ENCODE measurements at places on chromosomes 5 and 9.

- H3K27ac ChIP-seq = no peak overlapping the region
- no peak for DNase-seq
- H3K4me3 ChIP-seq = no peak overlapping the region
- no peaks in the 10 kb centered on the region for H3K27me3 ChIP-seq
- H3K36me3 ChIP-seq = peaks cover 1% of the 10 kb centered on the region
These were observed 21.1 kb downstream of the ZFP62 start for GRCh38 chr5:180839935-180840334.

- no peak overlapping the region for H3K27ac ChIP-seq
- no peaks in the 10 kb centered on the region for H3K36me3 ChIP-seq
- H3K4me1 ChIP-seq = peaks cover 8% of the 10 kb centered on the region
- H3K4me3 ChIP-seq = no peak overlapping the region
- no peaks in the 10 kb centered on the region for H3K27me3 ChIP-seq
- no peak for DNase-seq
These were observed 80.8 kb downstream of the PDE6A start for GRCh38 chr5:149863830-149864229.

DNA sequence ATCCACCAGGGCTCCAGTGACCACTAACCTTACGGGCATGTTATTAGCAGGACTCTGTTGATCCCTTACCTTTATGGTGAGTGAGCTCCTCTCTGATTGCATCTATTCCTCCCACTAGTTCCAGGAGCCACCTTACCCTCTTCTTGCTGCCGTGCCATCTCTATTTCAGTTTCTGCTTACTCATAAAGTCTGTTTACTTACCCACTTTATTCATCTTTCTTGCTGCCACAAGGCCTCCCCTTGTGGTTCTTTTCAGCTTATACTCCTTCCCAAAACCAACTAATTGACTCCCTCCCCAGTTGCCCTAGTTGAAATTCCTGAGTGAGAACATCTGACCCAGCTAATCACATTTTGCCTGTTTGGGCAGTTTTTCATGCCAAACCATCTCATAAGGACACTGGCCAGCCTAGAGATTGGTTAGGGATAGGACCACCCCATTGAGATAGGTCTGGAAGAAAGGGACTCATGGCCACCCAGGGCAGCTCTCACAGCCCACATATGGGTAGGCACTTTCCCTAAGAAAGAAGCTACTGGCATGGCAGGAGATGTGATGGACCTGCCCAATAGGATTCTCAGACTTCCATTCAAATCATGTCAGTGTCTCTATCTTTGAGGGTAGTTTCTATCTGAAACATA, 412.7 kb downstream of the EFNA5 start:
- no peaks in the 10 kb centered on the region for H3K4me1 ChIP-seq
- peaks cover 16% of the 10 kb centered on the region for H3K27me3 ChIP-seq
- no peak overlapping the region for H3K27ac ChIP-seq
- H3K36me3 ChIP-seq = no peaks in the 10 kb centered on the region

DNA sequence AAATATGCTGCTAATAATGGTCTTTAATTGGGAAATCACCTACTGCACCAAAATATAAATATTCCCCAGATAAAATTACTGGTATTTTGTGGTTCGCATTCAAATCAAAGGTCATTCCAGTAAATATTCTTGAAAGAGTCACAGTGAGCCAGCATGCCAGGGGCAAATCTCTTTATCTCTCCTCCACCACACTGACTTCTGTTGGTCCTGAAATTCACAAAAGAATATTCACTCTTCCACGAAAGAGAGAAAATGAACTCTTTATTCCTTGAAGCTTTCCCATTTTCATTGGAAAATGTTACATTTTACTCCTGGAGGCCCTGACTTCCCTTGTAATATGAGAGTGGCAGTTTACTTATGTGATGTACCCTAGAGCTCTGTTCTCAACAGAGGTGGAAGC, 39.7 kb downstream of the ZNF366 start:
- H3K36me3 ChIP-seq = no peaks in the 10 kb centered on the region
- no peak overlapping the region for H3K4me3 ChIP-seq
- no peak overlapping the region for H3K27ac ChIP-seq
- H3K4me1 ChIP-seq = peaks cover 9% of the 10 kb centered on the region
- no peak for DNase-seq
- H3K27me3 ChIP-seq = no peaks in the 10 kb centered on the region

DNA sequence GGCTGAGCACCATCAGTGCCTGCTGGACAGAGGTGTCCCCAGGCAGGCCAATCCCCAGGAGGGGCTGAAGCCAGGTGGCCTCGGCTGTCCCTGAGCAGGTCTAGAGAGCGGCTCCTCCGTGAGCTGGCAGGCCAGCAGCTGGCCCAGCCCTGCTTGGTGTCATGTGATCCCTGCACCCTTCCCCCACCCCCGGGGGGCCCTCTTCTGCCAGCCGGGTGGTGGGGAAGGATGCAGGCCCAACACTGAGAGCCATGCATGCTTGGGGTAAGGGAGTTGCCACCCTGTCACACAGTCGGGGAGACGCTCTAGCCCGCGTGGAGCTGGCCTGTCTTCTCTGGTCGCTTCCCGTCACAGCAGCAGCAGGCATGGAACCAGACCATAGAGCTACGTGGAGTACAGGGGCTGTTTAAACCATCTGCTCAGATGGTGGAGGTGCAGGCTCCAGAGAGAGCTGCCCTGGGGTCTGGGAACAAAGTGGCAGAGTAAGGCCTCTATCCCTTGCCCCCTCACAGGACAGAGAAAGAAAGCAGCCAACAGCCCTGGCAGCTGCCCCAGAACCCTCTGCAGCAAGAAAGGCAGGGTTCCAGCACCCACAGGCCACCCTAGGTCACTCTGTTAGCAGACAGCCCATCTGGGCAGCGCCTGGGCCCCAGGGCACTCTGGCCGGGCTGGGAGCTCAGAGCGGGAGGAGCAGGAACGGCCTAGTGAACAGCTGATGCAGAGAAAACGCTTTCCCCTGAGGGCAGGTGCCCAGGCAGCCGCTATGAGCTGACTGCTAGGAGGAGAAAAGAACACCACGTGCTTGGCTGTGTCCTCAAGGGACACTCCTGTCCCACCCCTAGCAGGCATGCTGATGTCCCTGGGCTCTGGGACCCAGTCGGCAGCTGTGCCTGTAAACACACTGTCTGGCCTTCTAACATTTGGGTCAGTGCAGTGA, 6.8 kb downstream of the RALGDS start:
- H3K27me3 ChIP-seq = no peaks in the 10 kb centered on the region
- H3K36me3 ChIP-seq = peaks cover 18% of the 10 kb centered on the region
- H3K4me1 ChIP-seq = peaks cover 55% of the 10 kb centered on the region
- peak; percentile 58 for DNase-seq
- H3K27ac ChIP-seq = peak overlapping the region; percentile 57
- no peak overlapping the region for H3K4me3 ChIP-seq

GRCh38 chr9:33250458-33250995, 10.6 kb downstream of the SPINK4 start:
- H3K27ac ChIP-seq = no peak overlapping the region
- peaks cover 3% of the 10 kb centered on the region for H3K36me3 ChIP-seq
- peaks cover 15% of the 10 kb centered on the region for H3K4me1 ChIP-seq
- no peak overlapping the region for H3K4me3 ChIP-seq
- DNase-seq = no peak

DNA sequence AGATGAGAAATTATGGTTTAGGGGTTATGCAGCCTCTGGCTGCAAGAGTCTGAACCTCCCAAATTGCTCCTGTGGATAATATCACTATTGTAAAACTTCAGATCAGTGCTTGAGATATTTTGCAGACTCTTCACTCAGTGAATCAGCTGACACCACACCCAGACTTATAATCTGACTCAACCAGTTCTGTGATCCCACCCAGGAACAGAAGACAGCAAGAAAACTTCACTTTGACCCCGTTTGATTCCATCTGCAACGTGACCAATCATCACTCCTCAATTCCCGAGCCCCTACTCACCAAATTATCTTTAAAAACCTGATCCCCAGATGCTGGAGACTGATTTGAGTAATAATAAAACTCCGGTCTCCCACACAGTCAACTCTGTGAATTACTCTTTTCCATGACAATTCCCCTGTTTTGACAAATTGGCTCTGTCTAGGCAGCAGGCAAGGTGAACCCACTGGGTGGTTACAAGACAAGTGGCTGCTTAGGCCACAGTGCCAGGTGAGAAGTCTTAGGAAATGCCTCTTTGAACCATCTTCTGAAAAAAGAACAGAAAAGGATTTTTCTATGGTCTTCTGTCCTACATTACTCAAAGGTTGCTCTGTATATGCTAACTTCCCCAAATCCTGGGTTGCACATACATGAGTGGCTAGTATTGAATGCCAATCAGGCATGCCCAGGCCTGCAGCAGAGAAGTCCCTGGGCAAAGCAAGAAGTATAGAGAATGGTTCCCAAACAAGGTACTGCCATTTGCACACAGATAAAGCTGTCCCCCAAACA, 588.0 kb downstream of the PRELID2 start:
- no peak overlapping the region for H3K27ac ChIP-seq
- no peaks in the 10 kb centered on the region for H3K36me3 ChIP-seq
- DNase-seq = no peak
- no peak overlapping the region for H3K4me3 ChIP-seq
- H3K27me3 ChIP-seq = no peaks in the 10 kb centered on the region

- H3K27ac ChIP-seq = no peak overlapping the region
- H3K4me3 ChIP-seq = no peak overlapping the region
- no peaks in the 10 kb centered on the region for H3K4me1 ChIP-seq
- H3K27me3 ChIP-seq = no peaks in the 10 kb centered on the region
- no peaks in the 10 kb centered on the region for H3K36me3 ChIP-seq
- no peak for DNase-seq
These were observed 523.5 kb downstream of the CAAP1 start for GRCh38 chr9:26369093-26369492.

GRCh38 chr9:89638893-89639292, 34.1 kb downstream of the GADD45G start:
- H3K4me3 ChIP-seq = no peak overlapping the region
- no peaks in the 10 kb centered on the region for H3K36me3 ChIP-seq

- no peaks in the 10 kb centered on the region for H3K27me3 ChIP-seq
- H3K27ac ChIP-seq = no peak overlapping the region
- H3K36me3 ChIP-seq = no peaks in the 10 kb centered on the region
- no peak overlapping the region for H3K4me3 ChIP-seq
These were observed 86.9 kb downstream of the MVB12B start for GRCh38 chr9:126413391-126414068.

- peaks cover 75% of the 10 kb centered on the region for H3K4me1 ChIP-seq
- peak; percentile 60 for DNase-seq
- H3K4me3 ChIP-seq = no peak overlapping the region
- H3K27me3 ChIP-seq = no peaks in the 10 kb centered on the region
- no peaks in the 10 kb centered on the region for H3K36me3 ChIP-seq
- peak overlapping the region; percentile 65 for H3K27ac ChIP-seq
These were observed 128.7 kb downstream of the PALM2AKAP2 start for GRCh38 chr9:109908459-109909390.

GRCh38 chr5:8813180-8813579, 732.7 kb downstream of the SEMA5A start:
- DNase-seq = no peak
- H3K27me3 ChIP-seq = no peaks in the 10 kb centered on the region
- H3K36me3 ChIP-seq = no peaks in the 10 kb centered on the region
- H3K4me3 ChIP-seq = no peak overlapping the region

DNA sequence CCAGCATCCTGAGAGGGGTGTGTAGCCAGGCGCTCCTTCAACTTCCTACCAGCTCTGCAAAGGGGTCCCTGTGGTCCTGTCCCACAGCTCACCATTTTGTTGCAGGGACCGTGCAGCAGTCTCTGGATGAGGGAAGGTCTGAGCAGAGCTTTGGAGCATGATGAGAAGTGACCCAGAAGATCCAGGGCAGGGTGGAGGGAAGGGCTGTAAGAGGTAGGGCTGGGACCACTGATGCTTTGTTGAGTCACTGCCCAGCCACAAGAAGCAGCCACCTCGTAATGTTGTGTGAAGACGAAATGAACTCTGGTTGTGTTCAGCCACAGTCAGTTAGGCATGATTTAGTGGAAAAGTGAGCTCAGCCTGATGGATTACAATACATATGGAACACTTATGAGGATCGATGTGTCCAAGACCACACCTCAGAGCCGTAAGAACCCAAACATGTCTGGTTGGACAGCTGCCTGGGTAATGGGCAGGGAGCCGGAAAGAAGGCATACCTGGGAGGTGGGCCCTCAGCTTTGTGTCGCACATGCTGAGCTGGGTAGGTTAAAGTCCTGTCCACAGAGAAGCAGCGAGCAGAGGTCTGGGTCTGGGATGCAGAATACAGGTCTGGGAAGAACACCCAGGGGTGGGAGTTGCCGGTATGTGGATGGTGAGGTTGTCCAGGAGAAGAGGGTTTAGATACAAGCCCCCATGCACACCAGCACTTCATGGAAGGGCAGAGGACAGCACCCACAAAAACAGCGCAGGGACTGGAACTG, 250.1 kb downstream of the GADD45G start:
- no peaks in the 10 kb centered on the region for H3K4me1 ChIP-seq
- DNase-seq = no peak
- no peak overlapping the region for H3K4me3 ChIP-seq
- no peaks in the 10 kb centered on the region for H3K27me3 ChIP-seq

DNA sequence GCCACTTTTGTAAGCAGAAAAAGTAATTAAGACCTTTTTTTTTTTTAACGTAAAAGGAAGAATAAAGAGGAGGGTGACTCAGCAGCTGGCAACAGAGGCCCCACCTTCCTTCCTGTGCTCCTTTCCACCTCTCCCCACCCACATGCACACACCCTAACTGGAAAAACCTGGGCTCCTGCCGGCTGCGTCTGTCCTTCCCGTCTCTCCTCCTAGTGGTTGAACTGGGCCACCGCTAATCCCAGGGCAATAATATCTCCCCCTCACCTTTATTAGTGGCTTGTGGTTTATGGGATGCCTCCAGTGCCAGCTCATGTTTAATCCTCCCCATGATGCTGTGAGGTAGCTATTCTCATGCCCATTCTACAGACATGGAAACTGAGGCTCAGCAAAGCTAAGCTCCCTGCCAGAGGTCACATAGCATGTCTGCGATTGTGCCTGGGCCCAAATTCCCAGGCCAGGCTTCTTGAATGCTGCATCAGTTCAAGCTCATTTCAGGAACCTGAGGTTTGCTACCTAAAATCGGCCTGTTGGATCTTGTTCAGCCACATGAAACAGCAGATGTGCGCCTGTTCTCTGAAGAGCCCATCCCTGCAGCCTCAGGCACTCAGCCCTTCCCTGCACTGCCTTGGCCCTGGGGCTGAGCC, 60.9 kb upstream of the IL17B start:
- no peaks in the 10 kb centered on the region for H3K36me3 ChIP-seq
- no peak overlapping the region for H3K4me3 ChIP-seq
- peaks cover 8% of the 10 kb centered on the region for H3K27me3 ChIP-seq
- no peak overlapping the region for H3K27ac ChIP-seq
- DNase-seq = no peak

DNA sequence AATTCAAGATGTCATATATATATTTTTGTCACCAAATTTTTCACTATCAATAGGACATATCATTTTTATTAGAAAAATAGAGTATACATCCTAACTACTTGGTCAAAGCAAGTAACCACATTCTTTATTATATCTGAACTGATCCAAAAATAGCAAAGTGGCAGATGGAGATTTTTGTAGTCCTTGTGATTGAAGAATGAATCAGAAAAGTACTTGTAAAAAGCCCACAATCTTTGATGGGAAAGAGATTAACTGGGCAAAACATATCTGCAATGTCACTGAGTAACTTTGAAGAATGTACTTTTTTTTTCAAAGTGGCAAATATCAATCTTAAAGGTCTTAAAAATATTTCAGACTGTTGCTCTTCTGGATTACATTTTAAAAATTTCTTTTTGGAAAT, 1040.6 kb upstream of the SEMA6A start:
- H3K4me3 ChIP-seq = no peak overlapping the region
- no peaks in the 10 kb centered on the region for H3K4me1 ChIP-seq
- no peak for DNase-seq
- no peak overlapping the region for H3K27ac ChIP-seq

GRCh38 chr5:121053055-121053985, 589.2 kb downstream of the PRR16 start:
- no peaks in the 10 kb centered on the region for H3K4me1 ChIP-seq
- DNase-seq = no peak
- no peaks in the 10 kb centered on the region for H3K36me3 ChIP-seq
- H3K4me3 ChIP-seq = no peak overlapping the region
- H3K27me3 ChIP-seq = no peaks in the 10 kb centered on the region

Measured in B cell (primary cell).